Caki2 (cell line): ENCODE measurements at places on chromosomes 7 and 10. TPM values are rescaled to one million over a fixed set of nuclear protein-coding genes. Genes with fewer than 3 reads are reported as not detected.
A peak's percentile ranks its signal among the peaks of the same experiment; 100 is the strongest.

Gene HTR5A
- total RNA-seq, result not detected in 2 replicates

Gene SLC18A3
- total RNA-seq, result not detected in 2 replicates

Gene OIT3
- not detected in 2 replicates for total RNA-seq

Gene PDSS1
- total RNA-seq, result 8.5 and 8.9 TPM in 2 replicates

Gene HBP1
- 44.4 and 47.3 TPM in 2 replicates for total RNA-seq

Gene PIK3AP1
- total RNA-seq, result 0.43 and 2.7 TPM in 2 replicates

Gene TACR2
- total RNA-seq, result not detected in 2 replicates

Gene FZD8
- 23.4 and 26.5 TPM in 2 replicates for total RNA-seq

DNA sequence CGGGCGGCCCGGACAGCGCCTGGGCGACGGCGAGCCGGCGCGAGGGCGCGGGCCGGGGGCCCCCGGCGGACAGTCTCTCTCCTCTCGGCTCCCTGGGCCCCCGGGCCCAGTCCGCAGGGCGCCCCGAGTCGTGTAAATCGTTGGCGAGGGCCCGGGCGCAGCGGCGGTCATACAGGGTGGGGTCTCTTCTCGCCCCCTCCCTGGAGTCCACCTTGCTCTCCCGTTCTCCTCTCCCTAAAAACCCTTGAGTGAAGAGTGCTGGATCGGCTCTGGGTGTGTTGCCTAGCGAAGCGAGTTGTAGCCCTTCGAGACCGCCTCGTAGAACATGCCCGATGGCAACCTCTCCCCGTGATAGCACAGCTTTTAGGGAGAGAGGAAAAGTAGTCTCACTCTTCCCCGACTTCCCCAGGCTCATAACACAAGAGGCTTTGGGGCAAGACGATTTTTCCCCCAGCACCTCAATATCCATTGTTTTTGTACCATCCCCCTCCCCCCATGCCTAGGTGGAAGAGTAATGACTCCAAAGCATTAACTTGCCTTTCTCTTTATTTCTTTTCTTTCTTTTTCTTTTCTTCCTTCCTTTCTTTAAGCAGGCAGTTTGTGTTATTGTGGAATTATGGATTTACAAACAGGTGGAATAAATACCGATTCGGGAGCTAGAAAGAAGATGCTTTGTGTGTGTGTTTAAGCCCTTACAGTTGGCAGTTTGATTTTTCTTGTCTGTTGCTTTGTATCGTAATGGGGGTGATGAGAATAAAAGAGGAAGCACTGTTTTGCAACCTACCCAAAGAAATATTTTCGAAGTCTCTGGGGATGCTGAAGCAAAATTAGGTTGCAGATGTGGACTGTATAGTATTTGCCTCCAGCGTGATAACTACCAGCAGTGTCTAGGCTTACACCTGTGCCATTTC, 822 bp downstream of the SHOC2 start:
- peak; percentile 67 for DNase-seq

DNA sequence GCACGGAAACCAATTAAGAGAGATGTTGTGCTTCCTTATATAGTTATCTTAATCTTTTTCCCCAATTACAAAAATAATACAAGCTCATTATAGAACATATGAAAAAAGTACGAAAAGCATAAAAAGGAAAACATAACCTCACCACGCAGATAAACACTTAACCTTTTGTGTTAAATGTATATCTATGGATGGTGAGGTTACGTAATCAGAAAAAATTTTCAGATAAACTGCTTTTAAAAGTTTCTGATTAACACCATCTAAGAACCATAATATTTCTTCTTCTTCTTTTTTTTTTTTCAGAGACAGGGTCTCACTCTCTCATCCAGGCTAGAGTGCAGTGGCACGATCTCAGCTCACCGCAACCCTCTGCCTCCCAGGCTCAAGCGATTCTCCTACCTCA, 49.2 kb upstream of the SPOCK2 start:
- DNase-seq, result no peak

DNA sequence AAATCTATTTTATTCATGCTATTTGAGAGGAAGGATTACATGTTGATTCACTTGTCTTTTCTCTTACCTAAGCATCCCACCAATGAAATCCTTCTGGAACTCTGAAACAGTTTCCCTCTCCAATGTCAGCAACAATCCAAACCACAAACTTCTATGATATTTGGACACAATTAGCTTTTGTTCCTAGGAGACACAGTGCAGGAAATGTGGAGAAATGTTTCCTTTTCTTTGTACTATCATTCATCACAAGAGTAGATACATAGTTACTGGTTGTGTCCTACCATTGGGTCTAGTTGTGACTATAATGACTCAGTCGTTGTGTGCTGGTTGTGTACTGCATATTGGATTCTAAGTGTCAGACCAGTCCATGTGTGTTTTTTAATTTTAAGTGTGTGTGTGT, 156.8 kb upstream of the MAGI2 start:
- DNase-seq, result no peak

DNA sequence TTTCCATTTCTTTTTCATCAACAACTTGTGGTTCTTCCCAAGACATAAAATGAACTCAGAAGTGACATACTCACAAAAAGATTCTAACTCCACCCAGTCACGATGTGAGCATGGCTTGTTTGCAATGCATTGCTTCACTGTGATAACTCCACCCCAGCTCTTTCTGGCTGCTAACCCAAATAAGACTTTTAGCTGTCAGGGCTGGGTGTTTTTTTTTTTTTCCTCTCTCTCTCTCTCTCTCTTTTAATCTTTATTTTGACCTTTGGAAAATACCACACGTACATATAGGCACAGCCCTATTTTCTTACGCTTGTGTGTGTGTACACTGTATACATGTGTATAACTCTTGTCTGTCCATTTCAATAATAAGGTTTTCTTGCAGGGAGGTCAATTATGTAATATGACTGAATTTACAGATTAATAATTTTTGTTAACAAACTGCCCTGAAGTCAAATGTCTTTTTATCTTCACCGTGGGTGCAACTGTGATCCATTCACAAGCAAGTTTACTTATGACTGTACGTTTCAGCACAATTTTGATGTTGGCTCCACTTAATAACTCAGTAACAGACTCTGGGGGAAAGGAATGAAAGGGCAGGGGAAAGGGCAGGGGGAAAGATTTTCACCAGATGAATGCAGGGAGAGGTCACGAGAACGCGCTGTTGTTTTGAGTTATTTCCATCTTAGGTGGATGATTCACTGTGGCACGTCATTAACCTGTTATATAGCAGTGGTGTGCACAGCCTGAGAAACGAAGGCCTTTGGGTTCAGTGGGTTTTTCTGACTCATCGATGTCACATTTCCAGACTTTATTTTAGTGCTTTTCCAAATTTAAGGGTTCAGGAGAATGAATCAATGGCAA, 49.1 kb downstream of the APBB1IP start:
- peak; percentile 95 for DNase-seq

DNA sequence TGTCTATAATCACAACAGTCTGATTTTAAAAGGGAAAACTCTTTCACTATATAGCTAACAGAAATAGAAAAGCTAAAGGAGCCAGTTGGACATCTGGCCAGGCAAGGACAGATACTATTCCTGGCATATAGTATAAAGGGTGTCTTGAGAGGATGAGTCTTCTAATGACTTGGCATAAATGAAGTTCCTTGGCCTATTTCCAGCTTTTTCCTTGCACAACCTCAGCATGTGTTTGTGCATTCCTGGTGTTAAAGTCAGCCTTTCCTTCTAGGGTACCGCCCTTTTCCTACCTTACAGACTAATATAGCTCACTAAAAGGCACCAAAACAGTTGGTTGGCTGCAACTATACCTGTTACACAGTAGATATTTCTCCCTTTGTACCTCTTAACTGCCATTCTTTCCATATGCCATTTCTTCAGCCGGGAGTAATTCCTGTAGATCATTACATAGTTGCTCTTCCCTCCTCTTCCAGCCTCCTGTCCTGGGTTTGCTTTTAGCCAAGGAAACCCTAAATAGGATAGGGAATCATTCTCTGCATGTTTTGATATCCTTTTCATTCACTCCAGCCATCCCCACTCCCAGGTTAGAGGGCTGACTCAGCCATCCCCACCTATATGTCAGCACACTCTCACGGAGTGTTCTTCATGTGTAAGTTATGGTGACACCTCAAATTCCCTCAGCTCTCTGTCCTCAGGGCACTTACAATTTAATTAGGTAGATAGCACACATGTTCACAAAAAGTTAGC, 102.1 kb upstream of the MDFIC start:
- DNase-seq, result peak; percentile 89

DNA sequence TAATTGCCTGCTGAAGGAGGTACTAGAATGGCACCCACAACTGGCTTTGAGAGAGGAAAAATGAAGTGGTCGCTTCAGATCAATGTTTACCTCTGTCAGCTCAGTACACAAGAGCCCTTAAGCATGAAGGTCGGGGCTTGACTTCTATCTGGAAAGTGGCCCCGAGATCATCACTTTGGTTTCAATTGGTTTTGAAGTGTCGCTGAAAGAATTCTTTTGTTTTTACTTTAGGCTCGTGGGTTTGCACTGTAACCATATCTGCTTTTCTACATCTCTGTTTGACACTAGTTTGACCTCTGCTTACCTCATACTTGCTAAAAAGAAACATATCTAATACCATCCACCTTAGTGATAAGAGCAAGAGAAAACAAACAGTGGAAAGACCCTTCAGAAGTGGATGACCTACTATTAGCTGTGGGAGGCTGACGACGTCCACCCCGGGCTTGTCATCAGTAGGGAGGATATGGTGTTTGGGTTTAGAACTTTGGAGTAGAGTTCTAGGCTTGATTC, 361.8 kb downstream of the GATA3 start:
- DNase-seq, result peak; percentile 75

GRCh38 chr7:151138153-151138851, 29.2 kb downstream of the GBX1 start:
- DNase-seq, result no peak

GRCh38 chr7:71912476-71912875, 499.7 kb downstream of the CALN1 start:
- DNase-seq, result no peak

DNA sequence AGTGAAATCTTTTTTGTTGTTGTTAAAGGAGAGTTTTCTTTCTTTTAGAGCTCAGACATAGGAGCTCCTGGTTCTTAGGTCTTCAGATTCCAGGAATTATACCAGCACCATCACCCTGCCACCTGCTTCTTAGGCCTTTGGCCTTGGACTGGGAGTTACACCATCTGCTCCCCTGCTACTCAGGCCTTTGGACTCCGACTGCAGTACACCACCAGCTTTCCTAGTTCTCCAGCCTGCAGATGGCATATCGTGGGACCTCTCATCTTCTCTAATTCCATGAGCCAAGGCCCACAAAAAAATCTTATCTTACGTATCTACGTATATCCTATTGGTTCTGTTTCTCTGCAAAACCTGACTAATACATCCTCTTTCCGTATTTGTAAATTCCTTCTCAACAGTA, 5.1 kb upstream of the TACC2 start:
- no peak for DNase-seq

GRCh38 chr7:103824251-103824650, 165.2 kb downstream of the RELN start:
- DNase-seq, result no peak

DNA sequence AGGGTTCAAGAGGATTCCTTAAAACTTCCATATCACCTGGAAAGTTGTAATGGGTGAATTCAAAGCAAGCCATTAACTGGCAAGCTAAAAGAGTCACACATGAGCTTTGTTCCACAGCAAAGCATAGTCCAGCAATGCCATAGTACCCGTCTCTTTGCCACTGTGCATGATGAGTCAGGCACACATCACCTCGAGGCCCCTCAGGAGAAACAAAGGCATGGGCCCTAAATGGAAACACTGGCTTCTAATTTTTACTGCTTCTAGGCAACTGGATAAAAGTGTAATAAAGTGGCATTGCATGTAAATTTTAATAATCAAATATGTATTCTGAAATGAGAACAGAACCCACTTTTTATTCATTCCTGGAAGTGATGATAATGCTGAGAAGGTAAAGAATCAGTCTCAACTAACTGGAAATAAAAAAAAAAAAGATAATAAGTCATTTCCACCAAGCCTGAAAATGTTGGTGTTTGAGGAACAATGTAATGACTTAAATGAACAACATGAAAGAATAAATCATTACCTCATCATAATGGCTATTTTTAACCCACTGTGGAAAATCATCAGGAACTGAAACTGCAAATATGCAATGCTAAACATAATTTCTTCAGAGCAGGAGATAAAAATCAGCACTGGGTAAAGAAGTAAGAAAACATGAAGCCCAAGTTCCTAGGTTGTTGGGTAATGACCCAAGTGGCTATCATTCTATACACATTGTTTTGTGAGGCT, 104.9 kb downstream of the CDK6 start:
- no peak for DNase-seq

- DNase-seq, result no peak
These were observed 107.6 kb downstream of the KCNMA1 start for GRCh38 chr10:77530011-77530410.

GRCh38 chr7:3244241-3244814, 56.7 kb upstream of the SDK1 start:
- DNase-seq, result peak; percentile 94

DNA sequence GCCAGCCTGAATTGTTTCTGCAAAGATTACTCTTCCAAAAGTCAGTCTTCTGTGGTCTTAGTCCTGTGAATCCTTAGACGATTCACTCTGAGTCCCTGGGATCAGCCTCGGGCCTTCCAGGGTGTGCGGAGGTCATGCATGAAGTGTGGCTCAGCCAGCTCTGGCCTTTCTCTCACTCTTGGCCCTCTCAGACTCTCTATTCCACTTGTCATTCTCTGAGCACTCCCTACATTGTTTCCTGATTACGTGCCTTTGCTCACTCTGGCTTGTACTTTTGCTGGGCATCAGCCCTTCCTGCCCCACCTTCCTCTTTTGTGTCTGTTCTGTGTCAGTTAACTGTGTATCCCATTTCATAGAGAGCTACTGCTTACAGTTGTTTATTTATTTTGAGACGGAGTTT, 36.0 kb downstream of the CCNY start:
- peak; percentile 90 for DNase-seq

- DNase-seq, result no peak
These were observed 526.1 kb downstream of the CALN1 start for GRCh38 chr7:71886046-71886445.

GRCh38 chr7:28328822-28329660, 83.3 kb upstream of the CREB5 start:
- DNase-seq, result no peak

DNA sequence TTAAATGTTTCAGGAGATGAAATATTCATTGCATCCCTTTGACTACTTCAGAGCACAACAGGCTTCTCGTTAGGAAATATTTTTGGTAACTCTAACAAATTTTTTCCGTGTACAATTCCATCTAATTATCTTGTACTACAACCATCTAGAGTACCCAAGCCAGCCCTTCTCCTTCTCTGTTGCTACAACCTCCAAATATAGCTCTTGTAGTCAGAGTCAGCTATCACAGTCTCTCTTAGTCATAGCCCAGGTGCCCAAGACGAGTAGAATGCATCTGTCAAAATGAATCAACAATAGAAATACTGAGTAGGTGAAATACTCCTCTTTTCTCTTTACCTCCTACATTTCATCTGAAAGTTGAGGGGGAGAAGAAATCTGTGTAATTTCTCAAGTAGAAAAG, 74.0 kb downstream of the INHBA start:
- DNase-seq, result no peak
